ENCODE measurements at places on chromosomes 2 and 18. TPM values are rescaled to one million over a fixed set of nuclear protein-coding genes. Genes with fewer than 3 reads are reported as not detected.
A peak's percentile ranks its signal among the peaks of the same experiment; 100 is the strongest.

DNA sequence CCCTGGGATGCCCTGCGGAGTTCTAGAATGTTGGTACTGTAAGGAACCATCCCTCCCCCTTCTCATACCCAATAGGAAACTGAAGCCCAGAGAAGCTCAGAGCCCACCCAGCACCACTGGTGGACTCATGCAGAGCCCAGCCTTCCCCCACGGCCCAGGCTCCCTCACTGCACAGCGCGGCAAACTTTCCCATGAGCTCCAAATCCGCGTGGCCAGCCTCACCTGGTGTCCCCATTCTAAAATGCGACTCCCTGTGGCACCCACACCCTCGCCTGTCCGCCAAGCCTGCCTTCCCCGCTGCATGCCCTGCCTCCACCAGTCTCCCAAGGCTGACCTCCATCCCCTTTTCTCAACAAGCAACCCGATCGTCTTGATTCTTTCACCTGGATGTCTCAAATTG is 51.1 kb downstream of the PTGR3 start:
- H3K27me3 ChIP-seq: no peaks in the 10 kb centered on the region
- DNase-seq: no peak
- no peaks in the 10 kb centered on the region for H3K36me3 ChIP-seq
- no peak overlapping the region for H3K27ac ChIP-seq
- H3K4me3 ChIP-seq: no peak overlapping the region

- no peak for DNase-seq
- no peaks in the 10 kb centered on the region for H3K36me3 ChIP-seq
- H3K4me1 ChIP-seq: no peaks in the 10 kb centered on the region
- no peaks in the 10 kb centered on the region for H3K27me3 ChIP-seq
- H3K4me3 ChIP-seq: no peak overlapping the region
Observed at GRCh38 chr2:28296243-28296642, 96.4 kb upstream of the FOSL2 start.

GRCh38 chr18:47250391-47251046 is 941 bp downstream of the SKOR2 start:
- no peak overlapping the region for H3K27ac ChIP-seq
- DNase-seq: no peak
- H3K36me3 ChIP-seq: no peaks in the 10 kb centered on the region

DNA sequence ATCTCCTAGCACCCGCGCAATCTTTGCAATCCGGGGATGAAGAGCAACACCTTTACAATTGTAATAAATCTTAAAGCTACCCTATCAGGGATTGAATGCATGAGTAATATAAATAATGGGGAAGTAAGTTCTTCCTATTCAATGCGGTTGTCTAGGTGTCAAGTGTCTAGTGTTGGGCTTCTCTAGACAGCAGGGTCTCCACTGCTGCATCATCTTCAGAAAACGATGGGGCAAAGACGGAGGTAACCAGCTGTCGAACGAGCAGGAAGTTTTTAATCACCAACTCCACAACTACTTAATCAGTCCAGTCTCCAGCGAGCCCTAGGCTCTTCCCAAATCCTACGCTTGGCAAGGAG is 573 bp downstream of the STAM2 start:
- no peaks in the 10 kb centered on the region for H3K27me3 ChIP-seq
- H3K4me1 ChIP-seq: peaks cover 3% of the 10 kb centered on the region
- H3K4me3 ChIP-seq: peak overlapping the region; percentile 97
- no peak for DNase-seq
- no peaks in the 10 kb centered on the region for H3K36me3 ChIP-seq
- peak overlapping the region; percentile 98 for H3K27ac ChIP-seq

DNA sequence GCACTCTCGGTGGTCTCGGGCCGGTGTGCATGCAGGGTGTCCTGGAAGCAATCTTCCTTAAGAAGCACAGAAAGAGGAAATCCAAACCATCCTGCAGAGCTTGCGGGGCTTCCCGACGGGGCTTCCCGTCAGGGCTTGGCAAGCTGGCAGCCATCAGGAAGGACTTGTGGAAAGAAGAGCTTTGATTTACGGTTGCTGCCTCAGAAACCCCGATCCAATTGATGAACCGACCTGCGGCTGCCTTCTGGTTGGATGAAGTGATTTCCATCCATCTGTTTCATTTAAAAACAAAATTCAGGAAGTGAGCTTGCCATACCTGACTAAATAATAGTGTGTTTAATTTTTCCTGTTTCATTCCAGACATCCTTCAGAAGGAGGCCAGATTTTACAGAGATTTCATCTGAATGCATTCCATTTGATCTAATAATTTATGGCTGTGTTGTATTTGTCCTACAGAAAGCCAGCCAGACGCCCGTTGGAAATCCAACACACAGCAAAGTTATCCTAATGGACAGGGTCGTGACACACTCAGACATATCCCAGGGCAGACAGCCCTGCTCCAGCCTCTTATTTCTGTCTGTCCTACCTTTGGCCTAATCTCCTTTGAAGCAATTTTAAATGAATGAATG is 141.3 kb downstream of the SEPTIN10 start:
- H3K27ac ChIP-seq: no peak overlapping the region
- H3K4me1 ChIP-seq: peaks cover 39% of the 10 kb centered on the region
- no peak overlapping the region for H3K4me3 ChIP-seq
- DNase-seq: no peak
- peaks cover 4% of the 10 kb centered on the region for H3K27me3 ChIP-seq

GRCh38 chr18:75677696-75678455 is 250.4 kb upstream of the SMIM21 start:
- no peaks in the 10 kb centered on the region for H3K27me3 ChIP-seq
- no peak for DNase-seq
- H3K36me3 ChIP-seq: no peaks in the 10 kb centered on the region
- H3K4me1 ChIP-seq: no peaks in the 10 kb centered on the region
- no peak overlapping the region for H3K27ac ChIP-seq
- H3K4me3 ChIP-seq: no peak overlapping the region

PLEKHA3 gene
- total RNA-seq: 13.3 TPM

KIF3C gene
- 56.1 TPM for total RNA-seq

Measured in spinal cord (tissue), 10 donors.